ENCODE measurements at places on chromosomes 6 and 20.
A peak's percentile ranks its signal among the peaks of the same experiment; 100 is the strongest.

DNA sequence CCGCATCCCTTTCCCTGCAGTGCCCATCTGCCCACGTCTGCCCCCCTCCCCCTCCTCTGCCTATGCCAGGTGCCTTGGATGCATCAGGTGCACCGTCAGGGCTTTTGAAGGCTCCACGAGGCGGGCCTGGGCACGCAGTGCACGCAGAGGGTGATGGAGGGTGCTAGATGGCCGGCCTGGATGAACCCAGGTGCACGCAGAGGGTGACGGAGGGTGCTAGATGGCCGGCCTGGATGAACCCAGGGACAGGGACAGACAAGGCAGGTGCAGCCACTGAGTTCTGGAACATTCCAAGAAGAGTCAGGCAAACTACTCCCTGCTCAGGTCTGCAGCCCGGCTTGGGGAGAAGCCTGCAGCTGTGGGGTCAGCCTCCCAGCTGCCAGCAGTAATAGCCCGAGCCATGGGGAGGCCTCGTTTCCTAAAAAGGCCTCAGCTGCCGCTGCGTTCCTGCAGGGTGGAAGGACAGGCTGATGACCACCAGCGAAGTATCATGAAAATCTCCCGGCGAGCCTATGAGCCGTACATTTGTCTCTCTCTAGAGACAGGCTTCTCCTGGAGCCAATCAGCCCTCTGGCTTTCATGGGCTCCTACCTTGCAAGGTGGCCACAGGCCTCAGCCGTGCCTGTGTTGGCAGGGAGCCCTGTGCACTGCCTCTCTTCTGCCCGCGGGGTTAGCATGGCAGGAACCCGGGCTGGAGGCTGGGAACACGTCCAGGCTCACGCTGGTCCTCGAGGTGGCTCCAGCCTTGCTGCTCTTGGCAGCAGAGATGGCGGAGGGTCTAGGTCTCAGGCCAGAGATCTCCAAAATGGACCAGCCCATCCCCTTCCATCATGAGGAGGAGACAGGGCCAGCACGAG lies 29.6 kb downstream of the NTSR1 start:
- peak; percentile 58 for DNase-seq

GRCh38 chr20:3894796-3895195 lies 5.6 kb downstream of the PANK2 start:
- no peak for DNase-seq

DNA sequence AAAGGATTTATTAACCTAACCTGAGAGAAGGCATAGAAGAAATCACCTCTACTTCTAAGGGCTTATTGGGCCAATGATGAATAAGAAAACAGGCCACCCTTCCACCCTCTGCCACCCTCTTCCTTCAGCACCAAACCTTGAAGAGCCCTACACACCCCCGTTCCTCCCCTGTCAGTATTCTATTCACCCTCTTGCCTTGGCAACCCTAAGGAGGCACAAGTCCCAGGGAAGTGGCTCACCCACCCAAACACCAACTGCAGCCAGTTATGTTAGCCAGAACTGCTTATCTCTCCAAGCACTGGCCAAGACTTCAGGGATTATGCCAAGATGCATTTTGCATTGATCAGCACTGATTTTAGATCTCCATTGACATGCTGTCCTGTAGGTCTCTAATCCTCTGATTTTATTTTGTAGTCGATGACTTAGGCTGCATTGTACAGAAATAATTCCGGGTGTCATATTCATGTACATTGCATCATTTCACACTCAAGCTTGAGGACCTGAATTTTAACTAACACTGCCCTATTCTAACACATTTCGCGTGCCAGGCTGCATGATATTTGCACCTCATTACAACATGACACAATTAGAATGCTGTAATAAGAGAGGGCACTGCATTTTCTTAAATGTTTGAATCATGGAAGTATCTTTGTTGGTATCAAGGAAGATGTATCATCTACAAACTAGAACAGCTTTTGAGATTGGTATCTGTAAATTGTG lies 15.7 kb downstream of the CNKSR3 start:
- DNase-seq: no peak

DNA sequence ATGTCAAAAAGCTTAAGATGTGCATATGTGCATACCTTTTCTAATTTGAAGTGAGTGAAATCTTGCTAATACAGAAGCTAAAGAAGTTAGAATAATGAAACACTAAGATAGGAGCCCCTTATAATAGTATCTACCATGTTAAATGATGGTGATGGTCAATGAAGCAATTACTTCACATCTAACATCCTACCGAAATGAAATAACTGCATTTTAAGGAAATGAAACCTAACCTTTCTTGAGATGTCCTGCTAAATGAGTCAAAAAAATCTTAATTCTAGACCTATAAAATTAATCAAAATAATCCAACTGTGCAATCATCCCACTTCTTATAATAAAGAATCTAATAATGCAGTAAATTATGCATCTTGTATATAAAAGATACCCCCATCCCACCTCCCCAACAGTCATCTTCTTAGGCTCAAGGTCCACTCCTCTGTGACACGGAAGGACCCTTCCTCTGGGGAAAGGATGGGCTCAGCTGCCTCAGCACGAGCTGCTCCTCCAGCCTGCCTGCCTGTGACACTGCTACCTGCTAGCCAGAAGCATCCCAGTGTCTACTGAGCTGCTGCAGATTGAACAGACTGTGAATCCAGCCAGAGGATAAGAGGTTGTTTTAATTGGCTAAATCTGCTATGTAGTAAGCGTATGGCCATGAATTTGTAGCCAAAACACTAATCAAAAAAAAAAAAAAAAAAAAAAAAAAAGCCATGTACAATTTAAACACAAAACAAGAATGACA lies 129.6 kb upstream of the BEND3 start:
- DNase-seq: no peak

DNA sequence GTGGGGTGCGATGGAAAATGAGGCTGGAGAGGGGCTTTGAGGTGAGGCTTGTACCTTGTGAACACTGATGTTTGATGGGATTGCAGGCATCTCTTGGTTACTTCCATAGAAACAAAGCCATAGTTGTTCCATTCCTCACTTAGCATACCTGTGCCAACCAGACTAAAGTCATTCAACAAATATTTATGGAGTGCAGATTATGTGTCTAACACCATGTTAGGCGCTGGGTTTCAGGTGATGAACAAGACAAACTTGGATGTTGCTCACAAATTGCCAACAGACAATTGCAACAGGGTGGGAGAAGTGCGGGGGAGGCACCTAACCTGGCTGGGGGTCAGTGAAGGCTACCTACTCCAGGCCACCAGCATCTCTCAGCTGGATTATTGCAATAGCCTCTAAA lies 1.5 kb downstream of the TTPAL start:
- DNase-seq: no peak

DNA sequence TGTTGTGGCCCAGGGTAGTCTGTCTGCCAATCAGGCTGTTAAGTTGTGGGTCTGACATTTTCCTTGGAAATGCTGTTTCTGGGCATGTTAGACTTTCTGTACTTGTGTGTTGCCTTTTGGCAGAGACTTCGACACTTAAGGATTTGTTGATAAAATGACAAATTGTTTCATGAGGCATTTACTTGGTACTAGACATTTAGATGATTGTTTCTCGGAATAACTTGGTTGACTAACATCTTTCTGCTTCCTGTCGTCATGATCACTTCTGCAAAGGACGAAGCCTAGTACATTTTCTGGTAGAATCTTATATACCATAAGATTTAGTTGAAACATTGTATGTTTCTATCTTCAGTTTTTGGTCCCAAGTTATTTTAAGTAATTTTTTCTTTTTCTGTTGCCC lies 34.1 kb downstream of the UTRN start:
- no peak for DNase-seq

- DNase-seq: no peak
Measured at GRCh38 chr6:106182455-106182854, 96.3 kb downstream of the PRDM1 start.

DNA sequence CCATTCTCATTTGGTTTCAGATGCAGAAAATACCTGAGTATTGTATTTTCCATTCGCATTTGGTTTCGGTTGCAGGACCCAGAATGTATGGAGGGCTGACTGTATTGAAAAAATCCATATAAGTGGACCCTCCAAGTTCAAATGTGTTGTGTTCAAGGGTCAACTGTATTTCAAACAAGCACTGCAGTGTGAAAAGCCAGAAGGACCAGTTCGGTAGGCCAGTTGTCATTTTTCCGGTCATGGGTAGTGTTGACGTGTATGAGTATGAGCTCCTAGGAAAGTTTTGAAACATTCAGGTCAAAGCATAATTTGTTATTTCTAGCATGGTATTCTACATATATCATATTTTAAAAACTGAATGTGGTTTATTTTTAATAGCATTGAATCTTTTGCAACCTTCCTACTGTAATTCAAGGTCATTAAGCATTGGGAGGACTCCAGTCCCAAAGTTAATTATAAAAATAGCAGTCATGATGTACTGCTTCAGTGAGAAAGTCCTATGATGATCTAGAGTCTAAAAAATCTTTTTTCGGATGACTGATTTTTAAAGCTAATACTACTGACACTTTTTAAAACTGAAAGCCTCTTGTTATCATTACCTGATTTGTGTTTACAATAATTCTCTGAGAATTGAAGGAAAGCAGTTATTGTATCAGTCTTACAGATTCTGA lies 18.9 kb downstream of the NHSL1 start:
- no peak for DNase-seq

- no peak for DNase-seq
Measured at GRCh38 chr6:15327271-15327670, 81.4 kb downstream of the JARID2 start.

DNA sequence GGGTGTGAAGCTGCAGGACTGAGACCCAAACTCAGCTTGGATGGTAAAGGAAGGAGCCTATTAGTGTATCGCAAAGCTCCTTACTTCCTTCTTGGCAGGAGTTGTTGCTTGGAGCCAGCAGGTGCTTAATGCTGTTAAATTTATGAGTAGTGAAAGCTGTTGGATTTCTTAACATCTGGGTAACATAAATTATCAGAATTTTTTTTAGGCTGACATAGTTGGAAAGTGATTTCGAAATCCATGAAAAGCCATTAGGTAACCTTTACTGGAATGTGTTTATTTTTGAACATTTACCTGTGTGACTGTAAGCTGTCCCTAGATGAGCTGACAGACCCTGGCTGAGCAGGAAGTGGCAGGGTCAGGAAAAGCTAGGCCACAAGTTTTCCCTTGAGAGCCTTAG lies 470.4 kb upstream of the SLC35B3 start:
- DNase-seq: no peak

DNA sequence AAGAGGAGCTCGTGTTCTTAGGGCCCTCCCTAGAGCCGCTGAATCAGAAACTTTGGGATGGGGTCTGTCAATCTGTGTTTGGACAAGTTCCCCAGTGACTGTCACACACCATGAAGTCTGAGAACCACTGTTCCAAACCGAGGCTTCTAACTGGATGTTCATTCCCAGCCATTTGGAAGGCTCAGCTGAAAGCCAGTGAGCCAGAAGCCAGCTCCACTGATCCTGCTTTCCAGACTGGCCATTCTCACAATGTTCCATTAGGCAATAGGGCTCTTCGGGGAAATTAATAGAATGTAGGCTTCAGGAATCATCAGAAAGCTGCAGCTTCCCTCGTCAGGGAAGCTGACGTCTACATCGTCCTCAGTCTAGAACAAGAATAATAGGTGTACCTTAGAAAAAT lies 90.8 kb upstream of the QKI start:
- no peak for DNase-seq

DNA sequence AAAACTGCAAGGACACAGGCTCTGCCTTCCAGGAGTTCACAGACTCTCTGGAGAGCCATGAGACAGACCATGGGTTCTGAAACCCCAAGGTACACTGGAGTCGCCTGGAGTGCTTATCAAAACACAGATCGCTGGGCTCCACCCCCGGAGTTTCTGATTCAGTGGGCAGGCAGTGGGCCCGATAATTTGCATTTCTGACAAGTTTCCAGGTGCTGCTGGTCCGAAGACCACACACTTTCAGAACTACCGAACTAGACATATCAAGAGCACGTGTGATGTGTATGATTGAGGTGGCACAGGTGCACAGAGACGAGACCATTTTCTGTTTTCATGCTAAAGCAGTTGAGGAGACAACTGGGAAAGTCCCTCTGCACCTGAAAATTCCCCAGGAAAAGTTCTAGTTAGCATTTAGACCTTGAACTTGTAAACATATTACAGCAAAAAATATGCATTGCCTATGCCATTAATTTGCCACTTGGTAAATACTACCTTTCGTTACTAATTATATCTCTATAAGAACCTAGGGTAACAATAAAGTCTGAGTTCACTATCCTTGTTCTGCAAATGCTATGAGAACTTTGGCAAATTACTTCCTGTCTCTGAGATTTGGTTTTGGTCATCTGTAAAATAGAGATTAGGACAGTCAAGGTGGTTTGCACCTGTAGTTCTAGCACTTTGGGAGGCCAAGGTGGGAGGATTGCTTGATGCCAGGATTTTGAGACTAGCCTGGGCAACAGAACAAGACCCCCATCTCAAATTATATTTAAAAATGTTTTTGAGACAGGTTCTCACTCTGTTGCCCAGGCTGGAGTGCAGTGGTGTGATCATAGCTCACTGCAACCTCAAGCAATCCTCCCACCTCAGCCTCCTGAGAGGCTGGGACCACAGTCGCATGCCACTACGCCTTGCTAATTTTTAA lies 14.3 kb upstream of the PIM1 start:
- DNase-seq: peak; percentile 96

DNA sequence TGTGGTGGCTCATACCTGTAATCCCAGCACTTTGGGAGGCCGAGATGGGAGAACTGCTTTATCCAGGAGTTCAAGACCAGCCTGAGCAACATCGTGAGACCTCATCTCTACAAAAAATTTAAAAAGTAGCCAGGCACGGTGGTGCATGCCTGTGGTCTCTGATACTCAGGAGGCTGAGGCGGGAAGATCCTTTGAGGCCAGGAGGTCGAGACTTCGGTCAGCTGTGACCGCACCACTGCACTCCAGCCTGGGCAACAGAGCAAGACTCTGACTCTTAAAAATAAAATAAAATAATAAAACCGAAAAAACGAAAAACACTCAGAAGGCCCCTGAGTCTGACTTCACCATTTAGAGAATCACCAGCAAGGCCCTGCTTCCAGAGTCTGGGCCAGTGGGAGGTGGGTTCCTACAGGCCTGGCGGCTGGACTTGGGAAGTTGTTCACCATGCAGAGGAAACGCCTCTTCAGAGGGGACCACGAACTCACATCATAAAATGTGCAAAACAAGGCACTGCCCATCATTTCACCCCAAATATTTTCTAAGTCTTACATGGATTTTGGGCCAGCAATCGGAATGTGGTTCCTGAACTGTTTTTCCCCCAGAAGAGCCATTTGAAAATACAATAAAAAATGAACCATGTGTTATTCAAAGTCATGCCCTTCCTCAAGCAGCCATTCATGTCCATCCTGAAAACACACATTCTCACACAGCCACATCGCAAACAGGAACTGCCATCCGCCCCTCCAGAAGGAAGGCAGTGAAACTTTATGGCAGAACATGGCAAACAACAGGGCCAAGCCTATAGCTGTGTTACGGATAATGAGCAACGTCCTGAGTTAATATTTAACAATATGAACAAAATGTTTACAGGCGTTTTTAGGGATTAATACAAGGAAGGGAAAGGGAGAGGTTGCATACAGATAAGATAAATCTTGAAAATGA lies 57.8 kb downstream of the SLC22A23 start:
- DNase-seq: no peak
